ENCODE measurements at places on chromosomes 4 and X. TPM values are rescaled to one million over a fixed set of nuclear protein-coding genes. Genes with fewer than 3 reads are reported as not detected.

- DNase-seq = no peak
Measured at GRCh38 chrX:148804579-148805355, 304.4 kb downstream of the AFF2 start.

DNA sequence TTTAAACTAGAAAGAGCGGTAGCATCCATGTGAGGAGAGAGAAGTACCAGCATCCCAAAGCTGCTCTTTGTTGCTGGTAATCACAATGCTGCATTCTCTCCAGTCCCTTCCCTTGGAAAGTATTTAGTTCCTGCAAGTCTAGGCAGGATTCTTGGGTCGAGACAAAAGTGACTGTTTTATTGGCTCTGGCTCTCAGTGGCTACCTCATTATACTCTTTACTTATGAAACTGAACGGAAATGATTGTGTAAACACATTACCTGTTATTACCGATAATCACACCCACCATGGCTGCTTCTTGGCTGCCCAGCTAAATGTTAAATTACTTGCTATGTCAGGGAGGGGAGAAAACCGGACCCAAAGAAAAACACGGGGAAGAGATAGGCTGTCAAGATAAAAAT lies 26.2 kb downstream of the ATXN3L start:
- DNase-seq = no peak

DNA sequence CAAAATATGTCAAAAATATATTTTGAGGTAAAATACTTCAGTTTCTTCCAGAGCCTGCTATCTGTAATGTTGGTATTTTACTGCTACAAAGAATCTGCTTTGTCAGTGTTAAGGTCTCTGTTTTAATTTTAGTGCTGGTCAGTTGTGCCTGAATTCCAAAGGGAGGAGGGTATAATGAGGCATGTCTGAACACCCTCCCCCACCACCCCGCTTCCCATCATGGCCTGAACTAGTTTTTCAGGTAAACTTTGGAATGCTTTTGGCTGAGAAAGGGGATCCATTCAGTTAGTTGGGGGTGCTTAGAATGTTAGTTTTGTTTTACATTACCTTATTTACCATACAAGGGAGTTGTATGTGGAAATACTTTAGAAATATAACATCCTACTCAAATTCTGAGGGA lies 158.5 kb downstream of the MID1IP1 start:
- no peak for DNase-seq

GRCh38 chr4:168930413-168931196 lies 79.5 kb downstream of the CBR4 start:
- DNase-seq = no peak

DNA sequence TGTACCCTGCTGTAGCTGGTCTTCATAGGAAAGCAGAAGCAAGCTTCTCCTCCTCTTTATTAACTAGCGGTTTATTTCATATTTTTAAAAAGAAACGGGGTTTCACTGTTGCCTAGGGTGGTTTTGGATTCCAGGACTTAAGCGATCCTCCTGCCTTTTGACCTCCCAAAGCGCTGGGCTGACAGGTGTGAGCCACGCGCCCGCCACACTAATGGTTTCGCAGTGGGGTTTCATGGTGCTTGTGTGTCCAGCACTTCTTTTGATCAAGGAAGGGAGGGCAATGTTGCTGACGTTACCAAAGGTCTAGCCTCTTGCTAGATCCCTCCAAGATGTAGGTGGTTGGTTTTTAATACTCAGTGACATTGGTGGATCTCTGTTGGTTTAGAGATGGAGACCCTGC lies 1.4 kb downstream of the MAEA start:
- no peak for DNase-seq

GRCh38 chr4:109990261-109991257 lies 77.9 kb downstream of the EGF start:
- peak; percentile 19 for DNase-seq

Gene ADGRG2
- 16.4 TPM for total RNA-seq

Gene CXCL3
- total RNA-seq = 0.18 TPM
